ENCODE measurements at places on chromosomes 4 and X.

DNA sequence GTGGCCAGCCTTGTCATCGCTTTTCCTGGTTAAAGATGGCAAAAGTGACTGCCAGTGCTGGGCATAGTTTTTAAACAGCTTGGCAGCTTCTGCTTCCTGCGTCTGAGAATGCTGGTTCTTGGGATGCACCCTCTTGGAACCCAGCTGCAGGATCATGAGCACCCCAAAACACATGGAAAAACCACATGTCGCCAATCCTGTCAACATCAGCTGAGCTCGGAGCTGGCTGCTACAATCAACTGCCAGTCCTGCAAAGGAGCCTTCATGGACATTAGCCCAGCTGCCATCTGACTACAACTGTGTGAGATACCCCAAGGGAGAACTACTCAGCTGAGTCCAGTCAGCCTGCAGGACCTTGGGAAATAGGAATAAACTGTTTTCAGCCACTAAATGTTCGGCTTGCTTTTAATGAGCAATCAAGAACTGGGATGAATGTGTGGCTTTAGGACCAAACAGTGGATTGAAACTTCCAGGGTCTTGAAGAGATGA, 31.0 kb downstream of the OSTC start:
- no peak for DNase-seq

- no peak for DNase-seq
Measured at GRCh38 chrX:147403040-147403439, 508.7 kb upstream of the FMR1 start.

DNA sequence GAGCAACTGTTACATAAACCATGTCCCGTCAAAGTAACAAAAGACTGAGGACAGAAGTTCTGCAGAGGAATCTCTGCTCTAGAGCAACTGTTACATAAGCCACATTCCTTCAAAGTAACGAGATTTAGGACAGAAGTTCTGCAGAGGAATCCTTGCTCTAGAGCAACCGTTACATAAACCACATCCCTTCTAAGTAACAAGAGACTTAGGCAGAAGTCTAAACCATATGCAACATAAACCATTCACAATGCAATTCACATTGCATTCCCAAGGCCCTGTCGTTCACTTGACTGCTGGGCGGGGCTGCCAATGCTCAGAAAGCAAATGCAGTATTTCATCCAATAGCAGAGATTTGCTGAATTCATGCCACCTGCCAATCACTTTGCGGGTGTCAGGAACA, 124.4 kb upstream of the PUDP start:
- DNase-seq = no peak

GRCh38 chr4:54746218-54746617, 88.5 kb downstream of the KIT start:
- DNase-seq = no peak

GRCh38 chr4:111595456-111595855, 549.8 kb upstream of the FAM241A start:
- DNase-seq = no peak

- no peak for DNase-seq
Measured at GRCh38 chrX:103347682-103348397, 8.5 kb upstream of the TCEAL9 start.

- no peak for DNase-seq
Measured at GRCh38 chr4:107183155-107183774, 147.2 kb upstream of the DKK2 start.

GRCh38 chr4:136713140-136713539, 819.2 kb downstream of the PCDH18 start:
- DNase-seq = no peak

- no peak for DNase-seq
Measured at GRCh38 chrX:45479835-45480422, 279.3 kb upstream of the DIPK2B start.

DNA sequence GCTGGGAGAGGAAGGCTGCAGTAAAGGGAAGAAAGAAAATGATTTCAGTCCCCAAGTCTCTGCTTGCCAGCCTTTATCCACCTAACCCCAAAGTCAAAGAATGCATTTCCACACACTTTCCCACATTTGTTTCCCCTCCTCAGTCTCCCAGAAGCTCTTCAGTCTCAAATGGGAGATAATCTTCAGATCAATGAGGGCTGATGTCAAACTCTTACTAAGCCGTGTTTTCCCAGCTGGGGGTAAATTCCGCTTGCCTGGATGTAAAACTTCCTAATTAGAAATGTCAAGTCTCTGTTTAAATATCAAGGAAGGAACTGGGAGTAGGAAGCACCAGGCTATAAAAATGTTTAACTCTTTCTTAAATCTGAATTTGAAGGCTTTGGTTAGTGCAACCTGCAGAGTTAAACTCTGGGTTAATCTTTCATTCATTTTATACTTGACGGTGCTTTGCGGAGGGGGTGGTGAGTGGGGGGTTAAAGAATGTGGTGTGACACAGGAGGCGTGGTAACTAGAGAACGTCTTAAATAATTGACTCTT, 601.4 kb upstream of the ACTRT1 start:
- no peak for DNase-seq

- no peak for DNase-seq
Measured at GRCh38 chrX:49059681-49060085, 884 bp downstream of the CCDC120 start.

GRCh38 chrX:140180585-140180984, 215.3 kb upstream of the CXorf66 start:
- DNase-seq = no peak

DNA sequence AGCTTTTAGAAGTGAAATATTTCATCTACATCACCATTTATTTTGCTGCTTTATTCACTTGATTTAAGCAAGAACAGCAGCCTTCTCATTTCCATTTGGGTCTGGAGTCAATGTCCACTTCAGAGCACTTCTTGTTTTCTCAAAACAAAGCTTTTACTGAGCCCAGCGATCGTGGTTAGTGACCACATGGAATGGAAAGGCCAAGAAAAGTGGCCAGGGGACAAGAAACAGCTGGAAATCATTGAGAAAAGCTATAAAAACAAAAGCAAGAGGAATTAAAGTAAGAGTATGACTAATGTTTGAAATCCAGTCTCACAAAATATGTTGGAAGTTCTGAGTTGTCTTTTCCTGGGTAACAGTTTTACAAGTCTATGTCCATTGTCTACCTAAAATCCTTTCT, 328.4 kb upstream of the INTU start:
- DNase-seq = no peak

GRCh38 chrX:15567886-15568616, 32.7 kb downstream of the ACE2 start:
- DNase-seq = no peak

GRCh38 chr4:54741202-54741601, 83.4 kb downstream of the KIT start:
- no peak for DNase-seq

DNA sequence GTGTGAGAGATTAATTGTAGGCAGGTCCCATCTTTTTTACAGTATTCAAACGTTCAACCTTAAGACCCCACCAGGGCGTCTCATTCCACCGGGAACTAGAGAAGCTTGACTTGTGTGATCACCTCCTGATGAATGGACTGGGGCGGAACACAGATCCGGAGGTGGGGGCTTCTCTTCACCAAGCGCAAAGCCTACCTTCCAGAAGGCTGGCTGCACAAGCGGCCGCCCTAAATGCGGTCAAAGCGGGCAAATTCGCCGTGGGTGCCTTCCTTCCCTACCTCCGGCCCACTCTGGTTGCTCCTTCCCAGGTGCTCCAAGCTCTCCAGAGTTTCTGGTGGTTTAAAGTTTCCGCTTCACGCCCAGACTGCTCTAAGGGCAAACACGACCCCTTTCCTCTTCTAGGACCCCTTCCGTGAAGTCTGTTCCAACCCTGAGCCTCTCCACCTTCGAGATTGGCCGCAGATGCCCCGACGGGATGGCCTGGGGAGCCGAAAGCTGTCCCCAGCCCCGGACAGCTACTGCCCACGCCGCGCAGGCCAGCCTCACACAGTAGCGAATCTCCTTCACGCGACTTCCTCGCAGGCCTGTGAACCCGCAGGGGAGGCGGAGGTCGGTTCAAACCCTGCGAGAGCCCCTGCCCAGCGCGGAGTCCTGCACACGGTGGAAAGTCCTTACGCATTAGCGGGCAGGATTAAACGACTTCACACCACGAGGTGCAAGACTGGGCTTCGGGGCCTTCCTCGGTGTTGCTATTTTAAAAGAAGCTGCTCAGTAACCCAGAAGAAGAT, 1.6 kb upstream of the WWC2 start:
- peak; percentile 21 for DNase-seq

DNA sequence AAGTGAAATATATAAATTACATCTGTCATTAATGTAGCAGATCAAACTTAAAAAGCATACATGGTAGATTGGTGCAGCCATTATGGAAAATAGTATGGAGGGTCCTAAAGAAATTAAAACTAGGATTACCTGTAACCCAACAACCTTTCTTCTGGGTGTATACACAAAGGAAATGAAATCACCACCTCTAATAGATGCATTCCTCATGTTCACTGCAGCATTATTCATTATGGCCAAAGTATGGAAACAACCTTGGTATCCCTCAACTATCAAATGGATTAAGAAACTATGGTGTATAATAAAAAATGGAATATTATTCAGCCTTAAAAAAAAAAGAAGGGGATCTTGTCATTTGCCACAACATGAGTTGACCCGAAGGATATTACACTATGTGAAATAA, 13.7 kb downstream of the WDFY3 start:
- DNase-seq = no peak

DNA sequence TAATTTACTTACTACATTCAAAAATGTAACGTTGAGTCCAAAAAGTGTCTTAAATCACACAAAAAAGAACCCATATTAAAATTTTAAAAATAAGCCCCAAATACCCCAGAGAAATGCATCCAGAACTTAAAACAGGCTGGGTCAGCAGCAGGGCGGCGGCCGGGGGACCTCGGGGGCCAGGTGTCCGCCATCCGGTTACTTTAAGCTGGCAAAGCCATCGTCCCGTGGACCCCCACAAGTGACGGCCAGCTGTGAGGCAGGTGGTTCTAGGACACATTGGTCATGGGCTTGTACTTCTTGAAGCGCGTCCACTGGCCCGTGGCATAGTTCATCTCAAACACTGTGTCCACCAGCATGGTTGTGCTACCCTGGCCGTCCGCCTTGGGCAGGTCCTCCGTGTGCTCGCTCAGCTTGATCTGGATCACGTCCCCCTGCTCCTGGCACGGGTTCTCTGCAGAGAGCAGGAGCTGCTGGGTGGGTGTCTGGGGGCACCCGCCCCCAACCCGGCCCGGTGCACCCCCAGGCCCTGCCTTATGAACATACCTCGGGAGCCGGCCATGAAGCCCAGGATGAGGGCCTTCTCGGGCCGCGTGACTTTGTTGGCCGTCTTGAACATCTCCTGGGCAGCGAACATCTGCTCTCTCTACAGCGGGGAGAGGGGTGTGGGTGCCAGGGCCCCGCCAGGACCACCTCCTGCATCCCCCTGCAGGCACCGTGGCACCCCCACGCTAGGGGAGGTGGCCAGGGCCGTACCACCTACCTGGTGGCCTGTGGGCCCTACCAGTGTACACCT, 25.5 kb downstream of the NELFA start:
- no peak for DNase-seq

DNA sequence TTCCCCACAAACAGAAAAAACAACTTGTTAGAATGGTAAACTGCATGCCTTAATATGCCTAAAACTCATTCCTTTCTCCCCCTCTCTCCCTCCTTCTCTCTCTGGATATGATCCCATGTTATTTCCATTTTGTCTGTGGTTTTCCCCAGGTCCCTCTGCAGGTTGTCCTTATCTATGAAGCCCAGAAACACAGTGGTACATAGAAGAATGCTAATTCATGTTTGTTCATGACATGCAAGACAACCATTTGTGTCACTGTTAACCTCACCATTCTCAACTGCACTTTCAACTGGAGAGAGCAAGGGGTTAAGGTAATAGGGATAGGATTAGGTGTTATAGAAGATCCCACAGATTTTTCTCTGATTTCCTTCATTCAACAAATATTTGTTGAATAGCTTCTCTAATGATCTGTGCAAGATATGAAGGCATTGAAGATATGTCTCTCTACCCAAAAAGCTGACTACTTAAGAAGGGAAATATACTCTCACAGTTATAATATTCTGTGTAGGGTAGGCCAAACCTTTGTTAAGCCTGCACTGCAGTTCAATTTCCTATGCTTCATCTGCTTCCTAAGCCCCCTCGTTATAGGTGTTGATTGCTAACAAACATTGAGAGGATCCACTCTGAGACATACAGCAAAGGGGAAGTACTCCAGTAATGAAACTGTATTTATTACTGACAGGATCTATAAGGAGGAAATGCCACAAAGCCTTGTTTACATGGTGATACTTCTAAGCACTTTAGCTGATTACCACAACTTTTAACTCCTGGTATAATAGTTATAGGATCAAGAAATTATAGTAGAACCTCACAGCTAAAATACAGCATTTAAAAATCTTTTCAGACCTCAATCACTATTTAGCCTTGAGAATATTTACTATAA, 96.1 kb downstream of the FRYL start:
- DNase-seq = no peak

DNA sequence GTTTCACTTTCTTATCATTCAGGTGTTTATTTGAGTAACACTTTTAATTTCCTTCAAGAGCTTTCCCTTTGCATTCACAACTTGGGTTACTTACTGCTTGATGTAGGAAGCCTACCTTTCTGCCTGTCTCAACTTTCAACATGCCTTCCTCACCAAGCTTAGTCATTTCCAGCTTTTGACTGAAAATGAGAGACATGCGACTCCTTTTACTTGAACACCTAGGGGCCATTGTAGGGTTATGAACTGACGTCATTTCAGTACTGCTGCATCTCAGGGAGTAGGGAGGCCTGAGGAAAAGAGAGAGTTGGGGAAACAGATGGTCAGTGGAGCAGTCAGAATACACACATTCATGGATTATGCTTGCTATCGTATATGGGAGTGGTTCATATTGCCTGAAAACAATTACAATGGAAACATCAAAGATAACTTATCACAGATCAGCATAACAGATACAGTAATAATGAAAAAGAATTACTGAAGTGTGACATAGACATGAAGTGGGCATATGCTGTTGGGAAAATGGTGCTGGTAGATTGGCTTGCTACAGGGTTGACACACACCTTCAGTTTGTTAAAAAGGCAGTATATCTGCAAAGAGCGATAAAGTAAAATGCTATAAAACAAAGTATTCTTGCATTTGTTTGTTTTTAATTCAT, 25.7 kb downstream of the USP53 start:
- no peak for DNase-seq

GRCh38 chrX:1412551-1413161, 20.7 kb upstream of the SLC25A6 start:
- no peak for DNase-seq

DNA sequence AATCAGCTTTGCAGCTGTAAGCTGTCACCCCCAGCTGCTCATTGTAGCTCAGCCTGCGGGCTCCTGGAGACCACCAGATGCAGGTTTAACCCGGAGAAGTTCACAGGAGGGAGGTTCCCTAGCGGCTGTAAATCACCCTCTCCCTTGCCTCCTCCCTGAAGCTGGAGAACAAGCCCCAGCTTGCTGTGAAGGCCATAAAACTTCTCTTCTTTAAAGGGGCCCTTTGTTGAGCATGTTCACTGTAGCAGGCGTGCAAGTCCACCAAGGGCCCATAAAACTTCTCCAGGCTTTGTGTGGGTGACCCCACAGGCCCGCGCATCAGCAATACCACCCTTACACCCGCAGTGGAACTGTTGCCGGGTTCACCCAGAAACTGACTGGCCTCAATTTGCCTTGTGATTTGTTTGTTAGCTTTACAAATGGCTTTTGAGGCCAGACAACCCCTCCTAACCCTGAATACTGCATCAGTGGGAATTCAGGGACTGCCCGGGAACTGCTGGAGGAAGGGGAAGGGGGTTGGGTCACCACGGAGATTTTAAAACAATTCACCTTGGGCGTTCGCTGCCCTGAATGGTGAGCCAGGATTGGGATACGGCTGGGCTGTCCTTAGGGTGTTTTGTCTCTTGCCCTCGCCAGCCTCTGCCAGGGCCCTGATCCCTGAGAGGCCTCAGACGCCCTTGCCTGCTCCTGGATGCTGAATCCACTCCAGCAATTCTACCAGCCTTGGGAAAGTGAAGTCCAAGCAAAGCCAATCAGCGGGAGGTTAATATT, 49.5 kb upstream of the ATP6AP2 start:
- no peak for DNase-seq
